CD8-positive, alpha-beta memory T cell (primary cell): ENCODE measurements at places on chromosomes 3 and 15. TPM values are rescaled to one million over a fixed set of nuclear protein-coding genes. Genes with fewer than 3 reads are reported as not detected.

DNA sequence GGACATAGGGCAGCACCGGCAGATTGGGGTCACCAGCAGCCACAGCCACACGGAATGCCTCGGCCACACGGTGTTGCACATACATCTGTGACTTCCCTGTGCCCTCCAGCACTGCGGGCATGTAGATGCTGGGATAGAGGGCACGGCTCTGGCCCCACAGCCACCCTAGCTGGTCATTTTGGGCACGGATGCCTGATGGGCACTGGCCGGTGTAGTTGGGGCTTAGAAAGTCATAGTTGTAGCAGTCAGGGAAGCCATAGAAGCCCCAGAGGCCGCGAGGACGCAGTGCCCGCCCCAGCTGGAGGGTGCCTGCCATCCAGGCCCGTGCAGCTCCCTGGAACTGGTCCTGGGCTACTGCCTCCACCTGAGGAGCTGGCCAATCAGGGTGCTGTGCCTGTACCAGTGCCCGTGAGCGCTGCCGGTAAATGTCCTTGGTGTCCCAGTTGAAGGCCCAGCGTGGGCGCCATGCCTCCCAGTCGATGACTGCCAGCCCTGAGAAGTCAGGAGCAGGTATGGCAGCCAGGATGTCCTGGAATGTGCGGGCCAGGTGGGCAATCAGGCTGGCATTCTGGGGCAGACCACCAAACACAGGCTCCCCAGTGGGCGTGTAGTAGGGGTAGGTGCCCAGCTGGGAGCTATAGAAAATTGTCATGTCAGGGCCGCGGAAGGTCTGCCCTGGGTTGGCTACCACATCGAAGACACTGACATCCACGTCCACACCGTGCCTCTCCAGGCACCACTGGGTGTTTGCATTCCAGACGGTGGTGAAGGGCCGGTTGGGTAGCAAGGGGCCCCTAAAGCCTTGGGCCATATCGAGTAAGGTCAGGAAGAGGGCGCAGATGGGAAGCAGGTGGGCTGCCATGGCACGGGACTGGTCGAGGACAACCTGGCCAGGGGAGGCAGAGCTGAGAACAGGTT is 1.0 kb downstream of the HYAL1 start:
- no peak overlapping the region for H3K27ac ChIP-seq
- H3K27me3 ChIP-seq: no peaks in the 10 kb centered on the region
- peaks cover 25% of the 10 kb centered on the region for H3K4me1 ChIP-seq
- DNase-seq: no peak
- H3K4me3 ChIP-seq: no peak overlapping the region

DNA sequence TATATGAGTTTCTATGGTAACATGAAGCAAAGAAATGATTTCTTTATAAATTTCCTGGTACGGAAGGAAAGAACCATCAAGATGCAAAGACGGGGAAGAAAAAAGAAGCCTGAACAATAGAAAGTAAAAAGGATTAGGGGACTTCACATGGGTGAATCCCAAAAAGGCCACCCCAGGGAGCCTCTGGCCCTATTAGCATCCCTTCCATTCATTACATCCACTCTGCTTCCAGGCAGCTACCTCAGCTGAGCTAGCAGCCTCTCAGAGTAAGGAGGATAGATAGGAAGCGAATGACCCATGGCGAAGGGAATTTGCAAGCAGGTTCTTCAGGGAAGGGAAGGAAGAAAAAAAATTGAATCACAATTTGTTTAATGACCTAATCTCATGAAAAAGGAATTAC is 81.6 kb downstream of the GABRB3 start:
- H3K36me3 ChIP-seq: no peaks in the 10 kb centered on the region
- H3K27me3 ChIP-seq: no peaks in the 10 kb centered on the region
- no peak overlapping the region for H3K4me3 ChIP-seq

GRCh38 chr3:27509376-27509775 is 25.2 kb upstream of the SLC4A7 start:
- no peaks in the 10 kb centered on the region for H3K4me1 ChIP-seq
- no peaks in the 10 kb centered on the region for H3K36me3 ChIP-seq

- H3K36me3 ChIP-seq: no peaks in the 10 kb centered on the region
- no peak for DNase-seq
- H3K27ac ChIP-seq: no peak overlapping the region
- no peaks in the 10 kb centered on the region for H3K27me3 ChIP-seq
These were observed 21.3 kb upstream of the TMEM108 start for GRCh38 chr3:133016838-133017309.

DNA sequence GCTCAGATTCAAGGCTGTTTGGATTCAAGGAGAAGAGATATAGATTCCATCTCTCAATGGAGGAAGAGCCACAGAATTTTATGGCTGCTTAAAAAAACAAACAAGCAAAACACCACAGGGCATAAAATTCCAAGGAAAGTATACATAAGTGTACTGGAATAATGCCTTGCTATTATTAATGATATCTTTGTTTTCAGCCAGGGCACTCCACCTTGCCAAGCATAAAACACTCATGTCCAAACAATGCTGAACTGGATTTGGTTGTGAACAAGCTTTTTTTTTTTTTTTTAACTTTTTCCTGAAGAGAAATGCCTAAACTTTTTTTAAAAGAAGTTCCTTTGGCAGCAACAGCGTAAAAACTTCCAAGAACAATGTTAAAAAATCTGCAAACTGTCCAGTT is 4.8 kb upstream of the CLSTN2 start:
- H3K4me3 ChIP-seq: no peak overlapping the region
- peaks cover 7% of the 10 kb centered on the region for H3K27me3 ChIP-seq
- H3K27ac ChIP-seq: no peak overlapping the region
- no peaks in the 10 kb centered on the region for H3K4me1 ChIP-seq
- DNase-seq: no peak
- no peaks in the 10 kb centered on the region for H3K36me3 ChIP-seq

GRCh38 chr3:30720586-30721313 is 114.3 kb downstream of the TGFBR2 start:
- no peaks in the 10 kb centered on the region for H3K4me1 ChIP-seq
- no peak for DNase-seq
- H3K4me3 ChIP-seq: no peak overlapping the region
- H3K36me3 ChIP-seq: no peaks in the 10 kb centered on the region
- no peak overlapping the region for H3K27ac ChIP-seq
- H3K27me3 ChIP-seq: no peaks in the 10 kb centered on the region

DNA sequence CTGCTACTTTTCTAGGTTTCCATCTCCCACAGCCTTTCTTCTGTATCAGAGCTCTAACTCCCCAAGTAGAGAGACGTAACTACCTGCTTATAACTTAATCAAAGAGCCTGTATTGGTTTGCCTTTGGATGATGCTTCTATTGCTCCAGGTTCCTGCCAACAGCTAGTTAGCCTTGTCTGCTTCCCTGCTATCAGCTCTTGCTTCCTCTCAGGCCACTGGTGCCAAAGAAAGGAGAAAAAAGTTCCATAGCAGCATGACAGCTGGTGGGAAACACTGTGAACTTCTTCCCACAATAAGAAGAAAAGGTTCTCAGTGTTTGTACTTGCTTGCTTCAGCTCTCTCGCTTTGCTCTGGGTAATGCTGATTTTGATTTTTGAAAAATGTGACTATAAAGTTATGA is 206.6 kb downstream of the GBE1 start:
- H3K27me3 ChIP-seq: no peaks in the 10 kb centered on the region
- H3K4me3 ChIP-seq: no peak overlapping the region
- no peak for DNase-seq
- no peaks in the 10 kb centered on the region for H3K4me1 ChIP-seq
- H3K27ac ChIP-seq: no peak overlapping the region

GRCh38 chr15:63436872-63437375 is 55.3 kb upstream of the CA12 start:
- no peaks in the 10 kb centered on the region for H3K27me3 ChIP-seq
- H3K4me1 ChIP-seq: peaks cover 29% of the 10 kb centered on the region
- H3K27ac ChIP-seq: no peak overlapping the region
- no peak overlapping the region for H3K4me3 ChIP-seq

DNA sequence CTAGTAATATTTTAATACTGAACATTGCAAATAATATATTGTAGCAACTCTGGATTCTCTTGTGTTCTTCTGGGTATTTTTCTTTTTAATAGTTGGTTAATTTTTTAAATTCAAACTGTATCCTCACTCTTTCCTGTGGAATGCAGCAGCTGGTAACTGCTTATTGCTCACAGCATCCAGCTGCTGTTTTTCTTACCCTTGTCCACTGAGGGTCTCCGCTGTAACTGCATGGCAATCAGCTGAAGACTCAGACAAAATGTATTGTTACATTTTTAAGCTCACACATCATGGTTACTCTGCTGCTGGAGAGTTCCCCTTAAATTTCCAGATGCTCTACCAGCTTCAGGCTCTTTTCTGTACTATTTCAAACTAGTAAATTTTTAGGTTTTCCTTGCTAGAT is 227.6 kb downstream of the MBNL1 start:
- no peak for DNase-seq
- no peaks in the 10 kb centered on the region for H3K36me3 ChIP-seq
- H3K27me3 ChIP-seq: no peaks in the 10 kb centered on the region
- H3K4me1 ChIP-seq: no peaks in the 10 kb centered on the region
- no peak overlapping the region for H3K27ac ChIP-seq

GRCh38 chr15:62568004-62568403 is 402.9 kb upstream of the C2CD4B start:
- no peak overlapping the region for H3K27ac ChIP-seq
- no peaks in the 10 kb centered on the region for H3K36me3 ChIP-seq
- no peaks in the 10 kb centered on the region for H3K27me3 ChIP-seq
- DNase-seq: no peak
- H3K4me3 ChIP-seq: no peak overlapping the region
- no peaks in the 10 kb centered on the region for H3K4me1 ChIP-seq

GRCh38 chr15:69557020-69557706 is 104.5 kb downstream of the RPLP1 start:
- no peak overlapping the region for H3K27ac ChIP-seq
- no peaks in the 10 kb centered on the region for H3K36me3 ChIP-seq
- no peak for DNase-seq
- H3K4me3 ChIP-seq: no peak overlapping the region
- no peaks in the 10 kb centered on the region for H3K4me1 ChIP-seq

DNA sequence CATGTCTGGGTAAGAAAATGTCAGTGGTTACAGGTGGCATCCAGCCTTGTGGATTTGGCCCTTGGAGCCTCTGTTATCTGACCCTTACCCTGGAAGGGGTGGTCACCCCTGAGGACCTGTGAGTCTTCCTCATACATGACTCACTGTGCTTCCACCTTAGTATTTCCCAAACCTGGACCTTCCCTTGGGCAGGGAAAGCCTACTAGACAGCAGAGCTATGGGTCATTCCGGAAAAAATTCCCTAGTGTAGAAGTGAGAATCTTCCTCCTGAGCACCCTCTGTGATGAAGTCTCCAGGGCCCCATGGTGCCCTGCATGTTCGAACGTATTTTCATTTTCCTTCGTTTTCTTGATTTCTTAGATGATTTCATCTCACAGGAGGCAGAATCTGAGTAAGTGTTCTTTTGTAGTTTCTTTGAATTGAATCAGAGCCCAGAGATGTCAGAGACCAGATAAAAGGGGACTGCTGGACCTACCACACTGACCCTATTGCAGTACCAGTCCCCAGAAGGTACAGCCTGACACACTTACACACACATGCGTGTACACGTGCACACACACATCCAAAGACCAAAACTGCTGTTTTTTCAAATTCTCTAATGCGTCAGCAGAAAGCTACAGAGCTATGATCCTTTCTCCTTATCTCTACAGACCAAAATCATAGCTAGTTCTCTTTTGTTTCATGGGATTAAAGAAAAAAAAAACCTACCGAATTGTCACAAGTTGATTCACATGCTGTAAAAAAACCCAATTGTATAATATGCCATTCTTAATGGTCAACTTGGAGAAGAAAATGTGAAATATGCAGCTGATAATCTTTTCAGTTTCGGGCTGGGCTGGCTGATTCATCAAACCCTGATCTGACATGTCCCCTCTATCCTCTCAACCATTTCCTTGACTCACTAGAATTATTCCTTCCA is 50.5 kb upstream of the ARHGEF3 start:
- H3K4me1 ChIP-seq: peaks cover 7% of the 10 kb centered on the region
- no peak overlapping the region for H3K27ac ChIP-seq
- H3K4me3 ChIP-seq: no peak overlapping the region
- DNase-seq: no peak
- H3K27me3 ChIP-seq: no peaks in the 10 kb centered on the region

- DNase-seq: no peak
- no peaks in the 10 kb centered on the region for H3K36me3 ChIP-seq
- no peak overlapping the region for H3K4me3 ChIP-seq
- no peaks in the 10 kb centered on the region for H3K27me3 ChIP-seq
- no peaks in the 10 kb centered on the region for H3K4me1 ChIP-seq
- H3K27ac ChIP-seq: no peak overlapping the region
These were observed 43.8 kb downstream of the GABRB3 start for GRCh38 chr15:26729030-26729429.

DNA sequence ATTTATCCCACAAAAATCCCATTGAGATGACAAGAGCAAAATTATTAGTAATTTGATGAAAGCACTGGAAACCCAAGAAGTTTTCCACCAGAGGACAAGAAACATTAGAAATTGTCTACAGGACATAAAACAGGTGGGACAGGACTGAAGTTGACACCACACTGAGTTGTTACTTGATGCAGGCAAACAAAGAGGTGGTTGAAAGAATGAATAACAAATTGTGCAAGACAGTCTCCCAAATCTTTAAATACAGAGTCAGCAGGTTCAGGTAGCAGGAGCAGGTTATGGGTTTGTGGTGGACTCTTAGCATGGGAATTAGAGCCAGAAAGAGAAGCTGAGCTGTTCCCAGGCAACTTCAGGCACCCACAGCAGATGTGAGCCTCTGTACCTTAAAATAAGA is 30.3 kb upstream of the ARRDC4 start:
- H3K4me1 ChIP-seq: no peaks in the 10 kb centered on the region
- no peaks in the 10 kb centered on the region for H3K36me3 ChIP-seq
- H3K27me3 ChIP-seq: no peaks in the 10 kb centered on the region
- DNase-seq: no peak

GRCh38 chr3:126213379-126214028 is 33.1 kb upstream of the ALDH1L1 start:
- no peaks in the 10 kb centered on the region for H3K4me1 ChIP-seq
- no peak overlapping the region for H3K27ac ChIP-seq
- no peaks in the 10 kb centered on the region for H3K36me3 ChIP-seq
- DNase-seq: no peak
- H3K4me3 ChIP-seq: no peak overlapping the region
- peaks cover 14% of the 10 kb centered on the region for H3K27me3 ChIP-seq

DNA sequence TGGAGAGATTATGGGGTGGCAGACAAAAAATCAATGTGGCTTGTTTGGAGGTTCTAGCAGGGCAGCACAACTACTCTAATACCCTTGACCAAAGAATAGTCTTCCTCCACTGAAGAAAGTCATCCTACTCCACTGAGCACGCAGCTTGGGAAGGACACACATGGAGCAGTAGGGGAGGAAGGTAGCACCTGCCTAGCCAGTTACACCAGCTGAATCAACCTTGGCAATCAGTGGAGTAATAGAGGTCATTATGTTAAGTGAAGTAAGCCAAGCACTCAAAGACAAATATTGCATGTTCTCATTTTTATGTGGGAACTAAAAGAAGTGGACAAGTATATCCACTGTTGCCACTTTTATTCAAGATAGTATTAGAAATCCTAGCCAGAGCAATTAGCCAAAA is 555.8 kb upstream of the ALCAM start:
- DNase-seq: no peak
- H3K27ac ChIP-seq: no peak overlapping the region
- H3K4me3 ChIP-seq: no peak overlapping the region

GRCh38 chr15:85452436-85452835 is 72.0 kb downstream of the AKAP13 start:
- no peak overlapping the region for H3K4me3 ChIP-seq
- no peak for DNase-seq
- H3K4me1 ChIP-seq: peaks cover 8% of the 10 kb centered on the region

Gene C2CD4A
- total RNA-seq: 0.09 TPM

Gene GOLGA8T
- total RNA-seq: not detected

Gene DTWD1
- 24.1 TPM for total RNA-seq

Gene BCL2A1
- total RNA-seq: 55.8 TPM

Gene ABHD17C
- total RNA-seq: 5.6 TPM

Gene GOLGA6D
- total RNA-seq: not detected

Gene PLA2G4E
- not detected for total RNA-seq
